ENCODE measurements at places on chromosomes 7 and 10. TPM values are rescaled to one million over a fixed set of nuclear protein-coding genes. Genes with fewer than 3 reads are reported as not detected.

Gene PRSS1
- total RNA-seq = not detected

Gene SMIM30
- 14.9 TPM for total RNA-seq

Gene CRHR2
- total RNA-seq = not detected

Gene TLX1
- not detected for total RNA-seq

Gene PNLIPRP2
- total RNA-seq = not detected

DNA sequence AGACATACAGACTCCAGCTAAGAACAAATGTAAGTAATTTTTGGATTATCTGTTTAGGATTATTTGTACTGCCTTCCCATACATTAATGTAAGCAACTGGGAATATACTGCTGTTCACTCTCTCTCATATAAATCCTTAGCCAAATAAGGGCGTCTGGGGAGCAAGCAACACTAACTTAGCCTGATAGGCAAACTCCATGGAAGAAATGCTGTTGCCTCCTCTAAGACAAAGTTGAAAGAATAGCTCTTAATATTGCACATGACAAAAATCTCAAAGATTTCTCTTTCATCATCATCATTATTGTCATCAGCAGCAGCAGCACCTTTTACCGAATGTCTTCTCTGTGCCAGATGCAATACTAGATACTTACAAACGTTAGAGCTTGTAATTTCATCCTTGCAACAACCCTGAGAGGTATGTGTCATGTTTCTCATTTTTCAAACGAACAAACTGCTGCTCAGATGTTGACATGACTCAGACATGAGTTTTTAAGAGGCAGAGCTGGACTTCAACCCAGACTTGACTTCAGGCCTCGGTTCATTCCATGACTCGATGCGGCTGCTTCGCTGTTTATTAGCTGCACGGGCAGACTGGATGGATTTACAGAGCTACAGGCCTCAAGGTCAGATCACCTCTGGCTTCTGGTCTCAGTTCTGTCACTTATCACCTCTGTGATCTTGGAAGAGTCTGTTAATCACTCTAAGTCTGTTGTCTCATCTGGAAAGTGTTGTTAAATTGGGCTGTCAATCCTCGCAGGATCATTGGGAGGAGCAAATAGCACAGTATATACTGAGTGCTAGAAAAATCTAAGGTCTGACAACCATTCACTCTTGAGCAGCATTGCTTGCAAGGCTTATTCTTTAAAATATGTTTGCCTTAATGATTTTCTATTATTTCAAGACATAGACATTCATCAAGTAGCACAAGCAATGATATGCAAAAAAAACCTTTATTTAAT lies 126.3 kb upstream of the CELF2 start:
- no peak for DNase-seq

- DNase-seq = no peak
Observed at GRCh38 chr7:105788816-105789349, 87.5 kb downstream of the ATXN7L1 start.

DNA sequence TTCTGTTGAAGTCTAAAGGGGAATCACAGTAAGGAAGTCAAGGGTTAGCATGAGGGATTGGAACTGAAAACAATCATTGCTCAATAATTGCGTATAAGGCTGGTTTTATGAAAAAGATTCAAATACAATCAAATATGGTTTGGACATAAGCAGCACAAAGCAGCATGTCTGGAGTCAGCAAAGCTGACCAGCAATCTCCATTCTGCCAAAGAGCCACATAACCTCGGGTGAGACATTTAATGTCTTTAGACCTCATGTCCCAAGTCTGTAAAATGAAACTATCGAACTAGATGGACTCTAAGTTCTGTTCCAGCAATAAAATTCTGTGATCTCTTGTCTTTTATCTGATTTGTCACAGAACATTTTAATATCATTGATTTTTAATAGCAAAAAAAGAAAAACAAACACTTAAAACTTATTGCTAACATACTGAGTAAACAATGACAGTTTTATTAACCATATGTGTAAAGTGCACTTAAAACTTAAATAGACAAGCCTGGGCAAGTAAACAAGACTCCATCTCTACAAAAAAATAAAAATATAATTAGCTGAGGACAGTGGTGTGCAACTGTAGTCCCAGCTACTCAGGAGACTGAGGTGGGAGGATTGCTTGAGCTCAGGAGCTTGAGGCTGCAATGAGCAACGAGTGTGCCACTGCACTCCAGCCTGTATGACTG lies 217.0 kb downstream of the MAGI2 start:
- DNase-seq = no peak

DNA sequence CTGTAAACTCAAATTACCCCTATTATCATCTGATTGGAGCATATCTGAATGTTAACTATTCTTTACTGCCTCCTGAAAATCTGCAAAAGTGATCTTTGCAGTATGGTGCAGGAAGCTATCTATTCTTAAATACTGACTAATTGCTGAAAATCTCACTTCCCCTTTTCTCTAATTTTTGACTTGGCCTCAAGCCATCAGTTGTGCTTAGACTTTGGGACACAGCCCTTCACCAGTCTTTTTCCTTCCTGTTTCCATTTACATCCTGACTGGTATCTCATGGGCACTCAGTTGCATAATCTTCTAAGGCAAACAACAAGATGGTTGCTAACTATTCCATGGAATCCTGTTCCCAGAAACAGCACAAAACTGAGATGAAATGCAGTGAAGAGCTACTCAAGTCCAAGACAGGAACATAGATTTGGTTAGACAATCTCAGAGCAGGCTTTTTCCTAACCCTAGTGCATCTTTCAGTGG lies 228.5 kb downstream of the SORCS1 start:
- DNase-seq = no peak

GRCh38 chr10:93077860-93078337 lies 4.2 kb downstream of the CYP26A1 start:
- no peak for DNase-seq

GRCh38 chr10:132364594-132364970 lies 32.4 kb upstream of the PWWP2B start:
- no peak for DNase-seq

Data from naive thymus-derived CD8-positive, alpha-beta T cell (primary cell).